ENCODE measurements at places on chromosomes 13 and 19.

GRCh38 chr19:30479231-30479630, 107.0 kb downstream of the ZNF536 start:
- no peak for DNase-seq

- DNase-seq, result no peak
Observed at GRCh38 chr13:74570046-74570445, 435.8 kb upstream of the KLF12 start.

DNA sequence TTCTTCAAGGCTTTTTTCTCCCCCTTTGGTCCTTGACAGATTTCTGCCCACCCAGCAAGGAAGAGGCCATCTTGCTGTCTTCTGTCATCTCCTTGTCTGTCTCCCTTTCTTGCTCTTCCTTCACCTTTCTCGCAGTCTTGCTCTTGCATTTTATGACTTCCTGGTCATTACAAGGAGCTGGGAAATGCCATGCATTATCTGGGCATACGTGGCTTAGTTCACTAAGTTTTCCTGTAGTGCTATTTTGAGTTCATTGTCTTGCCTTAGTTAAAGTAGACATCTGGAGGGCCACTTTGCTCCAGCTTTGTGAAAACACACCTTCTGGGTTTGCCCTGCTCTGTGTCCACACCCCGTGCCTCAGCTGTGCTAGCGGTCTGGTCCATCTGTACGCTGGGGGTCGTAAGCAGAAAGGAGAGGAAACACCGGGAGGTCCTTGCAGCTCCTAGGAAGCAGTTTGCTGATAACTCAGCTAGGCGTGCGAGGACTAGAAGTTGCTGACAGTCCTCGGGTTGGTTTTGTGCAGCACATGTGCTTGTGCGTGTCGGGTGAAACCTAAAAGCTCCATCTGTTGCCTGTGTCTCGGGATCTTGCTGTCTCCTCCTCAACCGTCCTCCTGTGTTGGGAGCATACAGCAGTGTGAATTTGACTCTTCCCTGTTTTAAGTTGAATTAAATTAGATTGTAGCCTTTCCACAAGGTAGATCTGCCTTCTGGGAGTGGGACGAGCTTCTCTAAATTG, 59.4 kb downstream of the ARHGEF7 start:
- no peak for DNase-seq

DNA sequence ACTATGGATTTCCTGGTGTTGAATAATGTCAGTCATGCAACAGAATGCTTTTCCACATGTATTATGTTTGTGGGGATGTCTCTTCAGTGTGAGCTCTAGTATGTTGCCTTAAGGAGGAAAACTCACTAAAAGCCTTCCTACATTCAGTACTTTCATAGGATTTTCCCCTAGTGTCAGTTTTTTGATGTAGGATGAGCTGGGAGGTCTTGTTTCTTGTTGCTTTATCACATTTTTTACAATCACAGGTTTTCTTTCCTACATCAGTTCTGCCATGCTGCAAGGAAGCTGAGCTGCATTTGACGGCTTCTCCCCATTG, 8.5 kb upstream of the USP29 start:
- DNase-seq, result no peak

GRCh38 chr19:46639358-46640182, 3.6 kb upstream of the GNG8 start:
- DNase-seq, result no peak

DNA sequence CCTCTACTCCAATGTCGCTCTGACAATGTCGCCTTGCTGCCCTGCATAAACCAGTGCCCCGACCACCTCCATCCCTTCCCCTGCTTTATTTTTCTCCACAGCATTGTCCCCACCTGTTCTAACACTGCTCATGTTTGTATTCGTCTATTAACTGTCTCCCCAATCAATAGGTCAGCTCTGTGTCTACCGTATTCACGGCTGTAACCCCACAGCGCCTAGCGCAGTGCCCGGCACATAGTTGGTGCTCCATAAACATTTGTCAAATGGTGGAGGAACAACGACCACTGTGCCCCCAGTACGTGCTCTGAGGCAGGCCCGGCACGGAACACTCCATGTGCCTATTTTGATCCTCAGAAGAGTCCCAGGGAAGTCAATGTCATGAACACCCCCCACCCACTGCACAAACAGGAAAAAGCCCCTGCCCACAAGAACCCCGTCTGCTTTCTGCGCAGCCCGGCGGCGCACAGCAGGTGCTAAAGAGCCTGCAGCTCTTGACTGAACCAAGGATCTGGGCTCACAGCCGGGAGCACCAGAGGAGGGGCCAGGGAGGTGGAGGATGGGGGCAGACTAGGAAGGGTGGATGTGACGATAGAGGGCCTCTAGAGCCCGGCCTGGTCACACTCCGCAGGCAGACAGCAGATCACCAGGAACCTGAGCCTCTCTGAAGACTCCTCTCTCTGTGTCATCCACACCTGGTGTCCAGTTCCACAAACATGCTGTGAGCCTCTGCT, 1.8 kb upstream of the CEACAM16 start:
- DNase-seq, result no peak

DNA sequence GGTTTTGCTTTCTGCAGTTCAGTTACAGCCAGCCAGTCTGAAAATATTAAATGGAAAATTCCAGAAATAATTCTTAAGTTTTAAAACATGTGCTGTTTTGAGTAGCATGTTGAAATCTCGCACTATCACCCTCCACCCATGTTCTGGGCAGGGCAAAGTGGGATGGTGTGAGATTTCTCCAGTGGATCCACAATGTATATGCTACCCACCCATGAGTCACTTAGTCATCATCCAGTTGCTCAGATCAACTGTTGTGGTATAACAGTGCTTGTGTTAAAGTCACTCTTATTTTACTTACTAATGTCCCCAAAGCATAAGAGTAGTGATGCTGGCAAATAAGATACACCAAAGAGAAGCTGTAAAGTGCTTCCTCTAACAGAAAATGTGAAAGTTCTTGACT, 56.4 kb downstream of the CYSLTR2 start:
- DNase-seq, result no peak

DNA sequence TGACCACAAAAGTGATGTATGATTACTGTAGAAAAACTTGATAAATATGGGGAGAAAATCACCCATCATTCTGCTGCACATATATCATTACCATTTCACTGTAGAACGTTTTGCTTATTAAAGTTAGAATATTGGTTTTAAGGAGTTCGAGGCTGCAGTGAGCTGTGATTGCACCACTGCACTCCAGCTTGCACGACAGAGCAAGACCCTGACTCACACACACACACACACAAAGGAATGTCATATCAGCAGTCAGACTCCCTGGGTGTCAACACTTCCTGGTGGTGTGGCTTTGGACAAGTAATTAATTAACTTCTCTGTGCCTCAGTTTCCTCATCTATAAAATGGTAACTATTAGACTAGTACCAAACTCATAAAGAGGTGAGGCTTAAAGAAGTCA, 11.3 kb upstream of the PNMA8A start:
- no peak for DNase-seq

DNA sequence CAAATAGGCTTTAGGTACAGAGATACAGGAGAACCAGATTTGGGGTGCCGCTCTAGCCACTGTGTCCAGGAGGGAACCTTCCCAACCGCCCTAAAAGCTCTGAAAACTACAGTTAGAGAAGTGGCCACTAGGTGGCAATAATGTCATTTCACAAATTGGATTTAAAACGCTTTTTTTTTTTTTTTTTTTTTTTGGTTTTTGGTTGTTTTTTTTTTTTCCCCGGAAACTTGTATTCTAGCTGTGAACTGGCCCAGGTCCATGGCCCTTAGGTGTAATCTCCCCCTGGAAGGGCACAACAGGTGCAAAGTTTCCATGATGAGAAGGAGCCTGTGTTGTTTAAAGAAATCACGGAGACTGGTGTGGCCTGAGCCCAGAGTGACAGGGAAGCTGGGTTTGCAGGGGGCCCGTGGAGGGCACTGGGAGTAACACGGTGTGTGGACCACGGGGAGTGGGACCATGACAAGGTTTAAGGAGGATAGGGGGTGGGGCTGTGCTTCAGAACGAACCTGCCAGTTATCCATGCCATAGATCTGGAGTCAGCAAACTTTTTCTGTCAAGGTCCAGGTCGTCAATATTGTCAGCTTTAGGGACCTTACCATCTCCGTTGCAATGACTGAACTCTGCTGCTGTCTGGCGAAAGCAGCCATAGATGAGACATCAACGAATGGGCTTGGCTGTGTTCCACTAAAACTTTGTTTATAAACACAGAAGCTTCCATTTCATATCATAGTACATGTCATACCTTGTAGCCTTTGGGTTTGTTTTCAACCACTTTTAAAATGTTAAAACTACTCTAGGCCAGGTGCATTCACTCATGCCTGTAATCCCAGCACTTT, 10.1 kb downstream of the OR1I1 start:
- DNase-seq, result no peak

DNA sequence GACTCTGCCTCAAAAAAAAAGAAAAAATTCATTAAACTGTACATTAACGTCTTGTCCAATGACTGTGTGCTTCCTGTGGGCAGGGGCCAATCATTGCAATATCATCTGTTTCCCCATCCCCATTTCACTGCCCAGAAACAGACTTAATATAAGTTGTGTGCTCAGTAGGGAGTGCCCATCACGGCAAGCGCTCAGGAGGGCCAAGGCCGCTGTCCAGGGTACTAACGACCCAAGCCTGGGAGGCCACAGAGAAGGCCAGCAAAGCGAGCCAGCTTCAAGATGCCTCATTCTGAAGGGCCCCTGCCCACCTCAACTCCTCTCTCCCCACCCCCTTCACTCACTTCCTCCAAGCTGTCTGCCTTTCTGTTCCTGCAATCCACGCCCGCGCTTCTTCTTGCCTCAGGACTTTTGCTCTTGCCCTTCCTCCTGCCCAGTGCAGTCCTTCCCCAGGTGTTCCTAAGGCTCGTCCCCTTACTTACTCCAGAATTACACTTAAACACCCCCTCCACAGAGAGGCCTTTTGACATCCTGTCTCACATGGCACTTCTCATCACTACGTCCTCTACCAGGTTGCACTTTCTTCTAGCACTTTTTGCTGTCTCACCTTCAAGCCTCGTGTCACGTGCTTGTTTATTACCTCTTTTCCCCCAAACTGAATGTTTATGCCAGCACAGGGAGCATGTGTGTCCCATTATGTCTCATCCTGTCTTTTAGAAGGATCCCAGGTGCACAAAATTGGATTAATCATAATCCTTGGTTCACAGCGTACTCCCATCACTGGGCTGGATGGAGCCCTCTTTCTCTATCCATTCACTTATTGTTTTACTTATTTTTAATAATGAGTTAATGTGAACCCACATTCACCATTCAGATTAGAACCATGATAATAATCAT, 11.3 kb upstream of the POU2F2 start:
- no peak for DNase-seq

DNA sequence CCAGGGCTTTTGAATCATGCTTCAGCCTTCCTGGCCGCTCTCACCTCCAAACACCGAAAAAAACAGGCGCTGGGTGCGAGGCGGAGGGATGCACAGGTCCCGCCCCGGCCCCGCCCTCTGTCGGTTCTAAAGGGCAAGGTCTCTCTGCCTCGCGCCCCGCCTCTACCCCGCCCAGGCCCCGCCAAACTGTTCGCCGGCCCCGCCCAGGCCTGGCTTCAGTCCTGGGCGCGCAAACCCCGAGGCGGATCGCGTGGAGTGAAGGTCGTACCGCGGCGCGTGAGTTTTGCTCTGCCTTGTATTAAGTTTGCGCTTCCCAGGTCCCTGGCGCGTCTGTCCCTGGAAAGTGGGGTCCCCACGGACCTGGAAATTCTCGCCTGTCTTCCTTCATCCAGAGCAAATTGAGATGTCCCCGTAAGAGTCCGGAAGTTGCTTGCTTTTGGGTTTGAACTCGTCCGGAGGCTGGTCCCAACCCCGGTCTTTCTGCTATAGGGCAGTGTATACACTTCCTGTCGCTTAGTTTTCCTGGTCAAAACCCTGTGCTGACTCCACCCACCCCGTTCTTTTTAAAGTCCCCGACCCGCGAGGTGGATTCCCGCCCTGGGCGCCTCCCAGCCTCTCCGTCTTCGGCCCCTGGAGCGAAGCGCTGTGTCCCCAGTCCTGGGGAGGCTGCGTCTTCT, 8.4 kb downstream of the ZNF808 start:
- DNase-seq, result peak; percentile 86

DNA sequence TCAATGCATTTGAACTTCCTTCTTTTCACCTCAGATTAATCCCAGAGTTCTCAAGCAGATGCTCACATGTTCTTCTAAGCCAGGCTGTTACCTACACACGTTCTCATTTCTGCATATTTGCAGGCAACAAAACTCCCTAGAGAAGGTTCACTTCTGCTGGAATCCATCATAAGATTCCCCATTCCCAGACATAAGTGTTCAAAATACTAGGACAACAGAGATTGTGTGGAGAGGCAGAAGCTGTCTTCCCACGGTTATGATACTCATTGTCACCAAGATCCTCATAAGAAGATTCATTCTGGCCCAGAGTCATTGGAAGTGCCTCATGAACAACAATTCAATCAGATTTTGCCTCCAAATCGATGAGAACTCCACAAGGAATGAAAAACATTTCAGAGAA, 931.6 kb upstream of the MIR17HG start:
- no peak for DNase-seq

GRCh38 chr13:91323349-91323748, 24.1 kb upstream of the MIR17HG start:
- no peak for DNase-seq

DNA sequence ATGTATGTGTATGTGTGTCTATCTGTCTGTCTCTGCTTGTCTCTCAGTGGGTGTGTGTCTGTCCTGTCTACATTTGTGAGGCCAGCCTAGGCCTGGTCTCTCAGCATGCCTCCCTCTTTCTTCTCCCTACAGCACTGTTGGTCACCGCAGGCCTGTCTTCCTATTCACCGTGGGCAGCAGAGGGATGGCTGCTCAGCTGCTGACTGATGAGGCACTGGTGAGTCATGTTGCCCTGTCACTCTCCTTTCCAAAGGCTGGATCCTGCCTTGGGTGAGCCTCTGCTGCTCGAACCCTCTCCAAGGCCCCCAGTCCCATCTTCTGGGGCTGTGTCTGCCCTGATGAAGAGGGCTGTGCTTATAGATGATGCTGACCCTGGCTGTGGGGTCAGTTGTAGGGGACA, 6.3 kb downstream of the ZNF71 start:
- DNase-seq, result no peak

GRCh38 chr13:53090461-53090860, 61.8 kb downstream of the OLFM4 start:
- DNase-seq, result no peak

DNA sequence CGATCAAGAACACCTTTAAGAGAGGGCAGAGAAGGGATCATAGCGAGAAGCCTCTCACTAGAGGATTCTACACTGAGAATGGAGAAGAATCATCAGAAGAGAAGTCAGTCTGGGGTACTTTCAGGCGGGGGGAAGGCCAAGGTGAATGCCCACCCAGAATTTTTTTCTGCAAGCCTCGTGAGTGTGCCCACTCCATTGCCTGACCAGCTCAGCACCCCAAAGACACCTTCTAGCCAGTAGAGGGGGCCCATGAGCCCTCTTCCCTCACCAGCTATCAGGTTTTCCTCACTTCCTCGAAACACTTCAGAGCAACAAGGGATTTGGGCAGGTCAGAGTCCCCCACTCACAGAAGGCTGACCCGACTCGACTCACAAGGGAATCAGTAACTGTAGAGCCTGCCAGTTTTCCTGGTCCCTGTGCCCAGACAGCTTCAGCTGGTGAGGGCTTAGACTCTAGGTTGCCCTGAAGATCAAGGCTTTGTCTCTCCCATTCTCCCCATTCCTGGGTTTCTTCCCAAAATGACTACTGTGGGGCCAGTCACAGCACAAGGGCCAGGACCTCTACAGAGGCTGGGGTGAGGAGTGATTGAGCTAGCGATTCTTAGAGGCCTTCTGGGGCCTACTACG, 18.4 kb downstream of the NLRP13 start:
- peak; percentile 12 for DNase-seq
